HAP-1 (cell line): ENCODE measurements at places on chromosomes 2 and 18.

GRCh38 chr2:235092433-235093223 lies 140.8 kb downstream of the SH3BP4 start:
- DNase-seq = no peak

- DNase-seq = no peak
These were observed 36.8 kb downstream of the KCTD1 start for GRCh38 chr18:26511339-26512071.

GRCh38 chr18:63317982-63318888 lies 1.3 kb downstream of the BCL2 start:
- peak; percentile 85 for DNase-seq

DNA sequence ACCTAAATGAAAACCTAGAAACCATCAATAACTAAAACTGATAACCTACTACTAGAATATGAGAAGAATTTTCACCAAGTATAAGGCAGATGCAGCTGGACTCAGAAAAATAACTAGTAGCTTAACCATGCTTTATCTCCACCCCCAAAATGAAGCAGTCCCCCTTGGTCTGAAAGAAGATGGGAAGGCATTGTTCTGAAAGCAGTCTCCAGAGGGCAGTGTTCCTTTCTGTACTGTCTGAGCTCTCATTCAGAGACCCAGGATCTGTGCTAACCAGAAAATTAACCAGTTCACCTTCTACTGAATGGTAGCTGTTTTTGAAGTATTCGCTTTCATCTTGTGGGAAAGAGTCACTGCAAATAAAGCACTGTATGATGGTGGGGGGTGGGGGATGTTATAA lies 273.0 kb downstream of the PDE11A start:
- DNase-seq = peak; percentile 43

DNA sequence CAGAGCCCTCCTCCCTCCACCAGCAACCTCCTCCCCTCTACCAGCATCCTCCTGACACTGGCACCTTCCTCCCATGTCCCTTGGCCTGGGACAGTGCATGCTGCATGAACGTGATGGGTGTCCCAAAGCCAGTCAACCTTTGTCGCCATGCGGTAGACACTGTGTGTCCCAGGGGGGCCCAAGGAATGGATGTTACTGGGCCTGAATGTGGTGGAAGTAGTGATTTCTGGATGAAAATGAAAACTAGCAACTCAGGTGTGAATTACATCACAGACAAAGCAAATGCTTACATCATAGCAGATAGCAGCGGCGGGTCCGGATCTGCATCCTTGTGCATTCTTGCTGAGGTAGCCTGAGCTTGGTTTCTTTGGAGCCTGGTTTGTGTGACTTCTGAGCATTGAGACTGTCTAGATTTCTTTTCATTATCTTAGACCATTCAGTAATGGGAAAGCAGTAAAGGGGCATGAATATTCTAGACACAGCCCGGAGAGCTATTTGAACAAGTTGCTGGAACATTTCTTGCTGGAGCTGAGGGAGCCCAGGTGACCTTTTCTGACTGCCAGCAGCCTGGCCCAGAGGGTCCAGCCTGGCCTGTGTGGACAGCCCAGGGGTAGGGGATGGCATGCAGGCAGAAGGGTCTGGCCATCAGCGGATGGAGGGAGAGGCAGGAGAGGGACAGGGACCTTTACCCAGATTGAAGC lies 100.4 kb downstream of the FAM210A start:
- no peak for DNase-seq

DNA sequence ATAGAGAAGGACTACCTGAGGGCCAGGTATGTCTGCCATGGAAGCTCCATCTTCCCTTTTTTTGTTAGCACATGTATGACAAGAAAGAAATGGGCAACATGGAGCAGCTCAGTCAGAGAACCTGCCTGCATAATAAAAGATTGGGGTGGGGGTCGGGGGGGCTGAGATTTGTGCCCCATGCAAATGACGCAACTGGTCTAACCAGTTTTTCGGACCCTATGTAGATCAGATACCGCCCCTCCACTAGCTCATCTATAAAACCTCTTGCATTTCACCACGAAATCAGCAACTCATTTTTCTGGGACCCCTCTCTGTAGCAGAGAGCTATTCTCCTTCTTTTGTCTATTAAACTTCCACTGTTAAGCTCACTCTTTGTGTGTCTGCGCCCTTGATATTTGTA lies 657.2 kb downstream of the ERBB4 start:
- no peak for DNase-seq

DNA sequence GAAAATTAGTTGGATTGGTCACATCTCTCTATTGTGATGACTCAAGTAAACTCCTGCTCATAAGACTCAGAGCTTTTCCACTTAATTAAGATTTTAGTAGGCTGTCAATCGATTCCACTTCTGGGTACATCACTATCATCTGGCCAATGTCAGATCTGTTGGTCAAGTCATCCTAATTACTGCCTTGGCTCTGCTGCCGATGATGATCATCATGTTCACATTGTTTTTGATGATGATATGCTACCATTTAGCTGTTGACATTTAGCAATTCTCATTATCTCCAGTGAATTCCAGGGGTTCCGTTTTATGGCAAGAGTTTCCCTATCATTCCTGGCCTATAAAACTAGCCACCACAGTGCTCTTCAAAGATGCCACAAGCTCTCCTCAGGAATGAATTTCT lies 253.4 kb downstream of the IKZF2 start:
- DNase-seq = no peak

DNA sequence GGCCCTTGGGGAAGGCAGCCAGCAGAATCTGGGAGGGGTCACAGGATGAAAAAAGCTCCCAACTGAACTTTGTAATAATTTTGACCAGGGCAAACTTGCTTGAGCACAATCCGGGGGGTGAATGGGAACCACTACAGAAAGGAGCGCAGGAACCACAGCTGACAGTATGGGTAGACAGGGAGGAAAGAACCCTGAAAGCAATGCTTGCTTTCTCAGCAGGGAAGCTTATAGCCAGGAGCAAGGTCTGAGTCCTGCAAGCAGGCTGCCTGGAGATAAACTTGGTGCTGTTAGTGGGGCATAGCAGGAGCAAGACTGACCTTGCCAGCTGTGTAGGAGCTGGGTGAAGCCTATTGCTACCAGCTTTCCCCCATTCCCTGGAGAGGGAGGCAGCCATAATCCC lies 195.2 kb downstream of the MTCL1 start:
- DNase-seq = no peak

DNA sequence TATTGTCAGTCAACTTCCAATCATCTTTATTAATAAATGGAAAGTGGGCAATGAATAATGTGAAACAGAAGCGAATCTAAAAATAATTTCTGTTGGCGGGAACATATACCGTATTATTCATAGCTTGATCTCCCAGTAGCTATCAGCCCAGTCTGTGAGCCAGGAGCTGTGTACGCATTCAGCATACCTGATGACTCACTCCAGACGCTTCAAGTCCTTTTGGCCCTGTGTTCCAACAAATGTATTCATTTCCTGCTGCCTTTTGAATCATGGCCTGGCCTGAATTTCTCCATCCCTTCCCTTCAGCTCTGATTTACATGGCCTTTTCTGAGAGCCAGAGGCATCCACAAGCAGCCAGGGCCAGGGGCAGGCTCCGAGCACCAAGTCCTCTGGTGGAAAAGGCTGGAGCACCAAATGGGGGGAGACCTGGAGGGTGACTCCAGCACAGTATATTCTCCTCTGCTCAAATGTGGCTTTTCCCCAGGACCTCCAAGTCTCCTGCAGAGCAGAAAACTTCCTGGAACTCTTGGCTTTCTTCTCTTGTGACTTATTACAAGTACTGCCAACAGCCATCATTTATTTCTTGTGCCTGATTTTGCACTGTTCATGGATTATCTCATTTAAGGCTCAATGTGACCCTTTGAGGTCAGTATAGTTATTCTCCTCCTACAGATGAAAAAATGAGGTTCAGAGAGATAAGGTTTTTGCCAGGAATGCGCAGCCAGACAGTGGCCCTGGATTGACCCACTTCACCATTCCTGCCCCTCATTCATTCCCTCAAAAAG lies 108.7 kb downstream of the EN1 start:
- no peak for DNase-seq

GRCh38 chr2:155442755-155443372 lies 744.4 kb downstream of the KCNJ3 start:
- DNase-seq = no peak

- DNase-seq = no peak
These were observed 95.4 kb upstream of the CCDC85A start for GRCh38 chr2:56088411-56088810.

- DNase-seq = no peak
These were observed 36.5 kb upstream of the C1D start for GRCh38 chr2:68099260-68099659.

GRCh38 chr2:232949016-232949415 lies 64.0 kb downstream of the NGEF start:
- peak; percentile 57 for DNase-seq
